CD8-positive, alpha-beta memory T cell (primary cell): ENCODE measurements at places on chromosomes 13 and 19. TPM values are rescaled to one million over a fixed set of nuclear protein-coding genes. Genes with fewer than 3 reads are reported as not detected.

PDE4C gene
- not detected for total RNA-seq

PSG6 gene
- total RNA-seq, result not detected

KLK12 gene
- total RNA-seq, result not detected

CBARP gene
- total RNA-seq, result 0.80 TPM

MCEMP1 gene
- total RNA-seq, result not detected

TYROBP gene
- total RNA-seq, result 6.8 TPM

NLRP7 gene
- not detected for total RNA-seq

PLA2G4C gene
- total RNA-seq, result 1.7 TPM

DNA sequence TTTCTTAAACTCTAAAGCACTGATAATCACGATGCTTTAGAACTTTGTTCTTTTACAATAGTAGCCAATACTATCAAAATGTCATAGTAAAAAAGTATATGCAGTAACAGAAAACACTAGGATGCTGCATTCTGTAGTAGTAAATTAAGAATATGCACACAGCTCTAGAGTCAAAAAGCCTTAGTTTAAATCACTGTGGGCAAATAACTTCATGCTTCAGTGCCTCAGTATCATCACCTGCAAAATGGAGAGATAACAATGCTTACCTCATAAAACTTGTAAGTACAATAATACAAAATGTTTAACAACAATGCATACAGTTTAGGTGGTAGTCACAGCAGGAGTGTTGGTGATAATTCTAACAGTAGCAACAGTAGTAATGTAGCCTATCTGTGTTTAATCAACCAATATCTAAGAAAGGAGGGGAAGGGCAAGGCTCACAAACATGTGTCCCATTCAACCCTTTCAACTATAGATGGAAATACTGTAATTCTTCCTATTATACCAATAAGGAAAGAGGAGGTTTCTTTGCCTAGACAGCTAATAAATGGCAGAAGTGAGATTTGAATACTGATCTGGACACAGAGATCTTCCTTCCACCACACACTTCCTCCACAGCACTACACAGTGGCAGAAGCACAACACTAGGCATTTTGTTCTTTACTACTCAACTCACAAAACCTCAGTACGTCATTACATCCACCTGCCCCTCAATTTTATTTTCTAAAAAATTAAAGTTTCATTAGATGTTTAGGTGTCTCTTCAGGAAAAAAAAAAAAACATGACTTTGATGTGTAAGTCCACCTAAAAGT is 4.6 kb downstream of the RBM26 start:
- DNase-seq, result no peak
- H3K4me1 ChIP-seq, result peaks cover 56% of the 10 kb centered on the region
- H3K36me3 ChIP-seq, result no peaks in the 10 kb centered on the region
- no peaks in the 10 kb centered on the region for H3K27me3 ChIP-seq
- no peak overlapping the region for H3K4me3 ChIP-seq

DNA sequence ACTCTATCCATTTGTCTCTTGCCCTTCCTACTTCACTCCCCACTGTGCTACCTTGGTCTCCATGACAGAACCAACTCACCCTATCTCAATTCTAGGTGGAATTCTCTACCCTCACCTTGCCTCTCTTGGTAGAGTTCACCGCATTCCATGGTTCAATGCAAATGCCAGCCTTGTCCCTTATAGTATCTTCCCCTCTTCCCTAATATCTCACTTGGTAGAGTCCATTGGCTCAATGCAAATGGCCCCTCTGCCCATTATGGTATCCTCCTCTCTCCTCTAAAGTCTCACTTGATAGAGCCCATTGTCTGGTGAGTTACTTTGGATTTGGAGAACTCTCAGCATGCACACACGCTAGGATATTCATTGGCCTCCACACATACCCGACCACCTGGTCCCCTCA is 7.9 kb downstream of the HAS1 start:
- no peak for DNase-seq
- no peaks in the 10 kb centered on the region for H3K27me3 ChIP-seq
- no peak overlapping the region for H3K4me3 ChIP-seq
- no peaks in the 10 kb centered on the region for H3K4me1 ChIP-seq
- no peaks in the 10 kb centered on the region for H3K36me3 ChIP-seq
- H3K27ac ChIP-seq, result no peak overlapping the region

DNA sequence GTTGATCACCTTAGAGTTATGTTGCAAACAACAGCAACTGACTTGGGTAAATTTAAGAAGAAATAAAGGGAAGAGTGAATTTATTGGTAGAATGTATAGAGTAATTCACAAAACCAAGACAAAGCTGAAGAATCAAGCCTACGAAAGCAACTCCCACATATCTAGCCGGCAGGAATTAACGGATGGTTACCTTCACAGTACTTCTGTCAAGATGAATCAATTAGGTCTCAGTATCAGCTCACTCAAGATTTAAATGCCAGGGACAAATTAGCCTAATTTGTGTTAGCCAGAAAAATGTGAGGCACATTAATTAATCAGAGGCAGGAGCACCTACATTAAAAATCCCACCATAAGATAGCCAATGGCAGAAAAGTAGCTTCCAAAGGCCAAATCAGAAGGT is 10.7 kb downstream of the KPNA3 start:
- H3K36me3 ChIP-seq, result no peaks in the 10 kb centered on the region
- no peak overlapping the region for H3K27ac ChIP-seq

- peaks cover 47% of the 10 kb centered on the region for H3K4me1 ChIP-seq
- H3K27me3 ChIP-seq, result no peaks in the 10 kb centered on the region
- peak within 1 kb of the TSS; percentile 68 for H3K4me3 ChIP-seq
- peak within 1 kb of the TSS; percentile 69 for H3K27ac ChIP-seq
- peak; percentile 73 for DNase-seq
Measured at GRCh38 chr19:6739390-6739882, at the start of gene TRIP10. TSS of gene TRIP10 (plus strand) at chr19:6739680. CDS start at chr19:6739762, 82 bp downstream.

- no peak overlapping the region for H3K27ac ChIP-seq
- no peak for DNase-seq
- no peaks in the 10 kb centered on the region for H3K36me3 ChIP-seq
Measured at GRCh38 chr13:66951426-66951825, 278.7 kb downstream of the PCDH9 start.

DNA sequence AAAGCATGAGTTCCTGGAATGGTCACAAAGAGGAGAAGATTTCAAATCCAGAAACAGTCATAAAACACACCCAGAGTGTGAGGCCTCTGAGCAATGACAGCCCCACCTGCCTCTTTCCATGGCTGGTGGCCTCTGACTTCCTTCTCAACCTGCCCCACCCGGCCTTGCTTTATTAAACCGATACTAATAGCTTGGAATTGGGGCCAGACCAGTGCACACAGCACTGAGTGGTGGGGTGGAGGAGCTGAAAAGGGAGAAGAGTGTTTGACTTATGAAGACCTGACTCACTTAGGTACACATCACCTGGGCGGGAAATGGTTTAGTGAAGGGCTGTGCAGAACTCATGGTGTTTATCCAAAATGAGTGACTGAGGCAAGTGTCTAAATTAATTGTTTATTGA is 20.7 kb upstream of the CEACAM6 start:
- H3K27ac ChIP-seq, result no peak overlapping the region
- H3K4me1 ChIP-seq, result no peaks in the 10 kb centered on the region
- no peak overlapping the region for H3K4me3 ChIP-seq
- peaks cover 7% of the 10 kb centered on the region for H3K27me3 ChIP-seq

- H3K36me3 ChIP-seq, result no peaks in the 10 kb centered on the region
- H3K27ac ChIP-seq, result no peak overlapping the region
Measured at GRCh38 chr19:48665786-48666185, 7.0 kb downstream of the NTN5 start.

- no peak for DNase-seq
- no peak overlapping the region for H3K4me3 ChIP-seq
- H3K36me3 ChIP-seq, result no peaks in the 10 kb centered on the region
- H3K27me3 ChIP-seq, result no peaks in the 10 kb centered on the region
- H3K4me1 ChIP-seq, result no peaks in the 10 kb centered on the region
- H3K27ac ChIP-seq, result no peak overlapping the region
Measured at GRCh38 chr19:48044561-48044960, 682 bp upstream of the CABP5 start.

GRCh38 chr19:33310606-33311325 is 8.4 kb upstream of the CEBPA start:
- H3K4me3 ChIP-seq, result no peak overlapping the region
- no peak for DNase-seq
- H3K27ac ChIP-seq, result no peak overlapping the region
- H3K4me1 ChIP-seq, result no peaks in the 10 kb centered on the region
- no peaks in the 10 kb centered on the region for H3K36me3 ChIP-seq
